Cardiac septum (tissue), 1 donor: ENCODE measurements at places on chromosomes 7 and 10. TPM values are rescaled to one million over a fixed set of nuclear protein-coding genes. Genes with fewer than 3 reads are reported as not detected.

GBX1 gene
- total RNA-seq = 0.57 TPM

TMEM196 gene
- not detected for total RNA-seq

- peak; percentile 44 for DNase-seq
These were observed 374.6 kb downstream of the DNAJB6 start for GRCh38 chr7:157711353-157711888.

DNA sequence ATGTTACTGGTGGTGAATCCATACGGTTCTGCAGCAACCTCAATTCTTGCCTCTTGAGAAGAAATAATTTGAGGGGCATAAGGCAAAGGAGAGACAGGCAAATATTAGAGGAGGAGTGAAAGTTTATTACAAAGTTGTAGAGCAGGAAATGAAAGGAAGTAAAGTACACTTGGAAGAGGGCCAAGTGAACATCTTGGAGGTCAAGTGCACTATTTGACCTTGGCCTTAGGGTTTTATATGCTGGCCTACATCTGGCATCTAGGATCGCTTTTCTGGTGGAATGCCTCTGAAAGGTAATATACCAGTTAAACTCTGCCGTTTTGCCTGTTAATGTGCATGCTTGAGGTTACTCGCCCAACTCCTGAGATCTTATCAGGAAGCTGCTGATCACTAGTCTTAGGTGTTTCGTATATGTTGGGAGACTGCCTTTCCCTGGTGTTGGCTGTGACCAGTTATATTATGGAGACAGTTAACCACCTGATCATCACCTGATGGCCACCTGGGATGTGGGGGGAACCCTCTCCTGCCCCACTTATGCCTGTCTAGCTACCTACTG is 66.1 kb upstream of the CYP2C18 start:
- no peak for DNase-seq

MYH16 gene
- not detected for total RNA-seq

SLF2 gene
- 22.8 TPM for total RNA-seq

DNA sequence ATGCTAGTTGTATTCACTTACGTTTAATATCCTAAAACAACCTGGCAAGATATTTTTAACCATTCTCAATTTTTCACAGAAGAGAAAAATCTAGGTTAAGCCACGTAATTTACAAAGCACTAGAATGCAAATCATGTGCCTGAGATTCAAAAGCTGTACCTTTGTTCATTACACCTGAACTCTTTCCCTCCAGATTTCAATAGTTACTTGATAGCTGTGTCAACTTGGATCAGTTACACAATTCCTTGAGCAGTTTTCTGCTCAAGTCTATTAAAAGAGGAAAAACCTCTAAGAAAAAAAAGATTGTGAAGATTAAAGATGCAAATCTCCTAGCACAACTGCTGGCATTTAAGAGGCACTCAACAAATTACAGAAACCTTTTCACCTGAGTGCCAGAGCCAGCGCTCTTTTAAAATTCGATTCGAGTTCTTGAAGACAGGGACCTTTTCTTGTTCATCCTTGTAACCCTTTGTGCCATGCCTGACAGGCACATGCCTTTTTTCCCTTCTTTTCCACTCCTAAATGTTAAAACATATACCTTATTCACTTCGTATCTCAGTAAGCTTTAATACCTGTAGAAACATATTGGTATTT is 886 bp downstream of the NSUN6 start:
- DNase-seq = no peak

EPHA1 gene
- not detected for total RNA-seq

DNA sequence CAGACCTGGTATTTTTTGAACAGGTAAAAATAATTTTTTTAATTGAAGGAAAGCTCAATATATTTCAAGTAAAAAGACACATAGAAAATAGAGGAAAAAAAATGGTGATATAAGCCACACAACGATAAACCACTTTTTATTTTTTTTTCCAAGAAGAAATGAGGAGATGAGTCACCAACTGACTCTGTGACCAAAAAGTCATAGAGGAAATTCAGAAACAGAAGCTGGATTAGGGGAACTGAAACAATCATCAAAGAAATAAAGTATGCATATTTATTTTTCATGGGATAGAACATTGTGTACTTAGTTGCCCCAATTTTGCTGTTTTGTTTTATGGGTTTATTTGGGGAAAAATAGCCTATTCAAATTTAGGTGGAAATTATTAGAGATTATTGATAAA is 176.8 kb upstream of the AGR3 start:
- no peak for DNase-seq

CNNM1 gene
- total RNA-seq = 0.22 TPM

GRCh38 chr10:132520177-132520811 is 17.3 kb upstream of the INPP5A start:
- peak; percentile 74 for DNase-seq

COBL gene
- total RNA-seq = 109 TPM

DNA sequence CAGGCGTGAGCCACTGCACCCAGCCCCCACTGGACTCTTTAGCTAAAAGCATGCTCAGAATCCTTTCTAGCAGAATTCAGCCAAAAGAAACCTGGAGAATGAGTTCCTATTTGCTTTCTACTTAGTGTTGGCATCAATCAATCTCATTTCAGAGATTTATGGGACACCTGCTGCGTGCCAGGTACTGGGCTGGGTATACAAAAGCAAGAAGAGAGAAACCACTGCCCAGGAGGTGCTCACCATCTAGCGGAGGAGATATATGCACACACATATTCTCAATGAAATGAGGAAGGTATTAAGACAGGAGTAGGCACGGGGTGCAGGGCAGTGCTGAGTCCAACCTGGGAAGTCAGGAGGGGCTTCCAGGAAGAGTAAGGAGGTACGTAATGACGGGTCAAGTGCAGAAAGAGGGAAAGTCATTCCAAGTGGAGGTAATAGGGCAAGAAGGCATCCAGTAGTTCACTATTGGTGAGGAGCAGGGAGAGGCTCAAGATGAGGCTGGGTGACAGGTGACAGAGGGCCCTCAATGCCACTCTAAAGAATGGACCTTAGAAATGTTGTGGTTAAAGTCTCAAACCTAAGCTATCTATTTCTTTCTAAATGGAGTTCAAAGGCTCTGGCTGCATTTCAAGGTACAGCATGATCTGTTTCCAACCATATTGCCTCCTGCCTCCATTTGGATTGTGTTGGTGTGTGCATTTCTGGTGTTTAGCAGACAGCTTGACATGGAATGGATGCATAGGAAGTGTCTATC is 22.1 kb downstream of the ABLIM1 start:
- no peak for DNase-seq

NKX2-3 gene
- total RNA-seq = not detected

MET gene
- total RNA-seq = 9.2 TPM

DNA sequence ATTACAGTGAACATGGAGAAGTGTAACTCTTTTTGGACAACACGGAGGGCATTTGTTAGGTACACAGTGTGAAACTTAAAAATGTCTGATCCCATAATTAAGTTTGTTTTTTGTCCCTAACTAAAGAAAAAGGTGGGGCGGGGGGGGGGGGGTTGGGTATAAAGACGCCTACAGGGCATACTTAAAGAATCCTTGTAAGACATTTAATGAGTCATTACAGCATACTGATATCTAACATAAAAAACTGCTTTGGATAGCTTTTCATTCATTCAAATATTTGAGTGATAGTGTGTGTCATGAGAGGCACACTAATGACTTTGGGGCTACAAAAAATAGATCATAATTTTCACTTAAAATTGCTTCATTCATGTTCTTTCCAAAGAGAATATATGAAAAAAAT is 31.2 kb downstream of the ZNRF2 start:
- DNase-seq = no peak

GRCh38 chr10:30058570-30059132 is 735 bp downstream of the JCAD start:
- no peak for DNase-seq

PHKG1 gene
- 15.3 TPM for total RNA-seq

CALHM3 gene
- not detected for total RNA-seq

DNA sequence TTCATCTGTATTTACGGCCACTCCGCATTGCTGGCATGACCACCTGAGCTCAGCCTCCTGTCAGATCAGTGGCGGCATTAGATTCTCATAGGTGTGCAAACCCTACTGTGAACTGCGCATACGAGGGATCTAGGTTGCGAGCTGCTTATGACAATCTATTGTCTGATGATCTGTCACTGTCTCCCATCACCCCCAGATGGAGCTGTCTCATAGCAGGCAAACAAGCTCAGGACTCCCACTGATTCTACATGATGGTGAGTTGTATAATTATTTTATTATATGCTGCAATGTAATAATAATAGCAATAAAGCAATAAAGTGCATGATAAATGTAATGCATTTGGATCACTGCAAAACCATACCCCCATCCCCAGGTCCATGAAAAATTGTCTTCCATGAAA is 1172.9 kb upstream of the AUTS2 start:
- DNase-seq = no peak

- no peak for DNase-seq
These were observed 31.6 kb upstream of the FOXK1 start for GRCh38 chr7:4650433-4651047.

DNA sequence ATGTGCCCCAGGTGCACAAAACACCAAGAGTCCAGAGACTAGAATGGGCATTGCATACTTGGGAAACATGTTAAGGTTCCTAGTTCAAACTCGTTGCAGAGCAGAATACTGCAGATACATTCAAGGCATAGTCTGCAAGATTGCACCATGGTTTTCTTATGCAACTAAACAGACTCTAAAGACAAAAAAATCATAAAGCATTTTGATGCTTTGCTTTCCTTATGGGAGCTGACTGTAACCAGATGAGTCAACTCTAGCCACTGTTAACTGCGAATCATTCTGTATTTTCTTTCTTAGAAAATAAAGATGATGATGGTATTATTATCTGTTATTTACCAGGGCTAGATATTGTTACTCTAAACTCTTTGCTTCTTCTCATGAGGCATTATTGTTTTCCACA is 19.7 kb downstream of the TRUB1 start:
- no peak for DNase-seq

- no peak for DNase-seq
These were observed 5.3 kb downstream of the ZNF488 start for GRCh38 chr10:47378606-47379444.

DNA sequence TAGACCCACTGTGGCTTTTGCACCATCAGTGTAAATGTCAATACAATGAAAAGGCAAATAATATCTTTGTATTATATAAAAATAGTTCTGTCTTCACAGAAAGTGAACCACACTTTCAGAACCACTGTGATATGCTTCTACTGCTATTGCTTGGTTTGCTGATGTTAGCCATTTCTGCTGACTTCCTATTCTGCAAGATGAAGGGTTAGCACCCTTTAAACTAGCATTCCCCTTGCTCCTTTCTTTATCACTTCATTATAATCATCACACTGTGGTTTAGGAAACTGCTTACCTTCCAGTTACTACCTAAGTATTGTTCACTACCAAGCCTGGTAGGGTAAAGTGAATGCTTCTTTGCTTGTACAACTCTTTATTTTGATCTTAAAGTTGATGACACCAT is 29.2 kb downstream of the MYPN start:
- DNase-seq = no peak

TMEM236 gene
- 0.54 TPM for total RNA-seq

DNA sequence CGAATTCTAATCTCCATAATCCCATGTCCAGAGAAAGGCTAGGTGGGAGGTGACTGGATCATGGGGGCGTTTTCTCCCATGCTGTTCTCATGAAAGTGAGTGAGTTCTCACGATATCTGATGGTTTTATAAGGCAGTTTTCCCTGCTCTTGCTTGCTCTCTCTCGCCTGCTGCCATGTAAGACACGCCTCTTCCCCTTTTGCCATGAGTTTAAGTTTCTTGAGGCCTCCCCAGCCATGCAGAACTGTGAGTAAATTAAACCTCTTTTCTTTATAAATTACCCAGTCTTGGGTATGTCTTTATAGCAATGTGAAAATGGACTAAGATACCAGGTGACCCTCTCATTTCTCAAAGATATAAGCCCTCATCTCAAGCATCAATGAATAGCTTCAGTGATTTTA is 1.1 kb upstream of the ACTA2 start:
- no peak for DNase-seq

DNA sequence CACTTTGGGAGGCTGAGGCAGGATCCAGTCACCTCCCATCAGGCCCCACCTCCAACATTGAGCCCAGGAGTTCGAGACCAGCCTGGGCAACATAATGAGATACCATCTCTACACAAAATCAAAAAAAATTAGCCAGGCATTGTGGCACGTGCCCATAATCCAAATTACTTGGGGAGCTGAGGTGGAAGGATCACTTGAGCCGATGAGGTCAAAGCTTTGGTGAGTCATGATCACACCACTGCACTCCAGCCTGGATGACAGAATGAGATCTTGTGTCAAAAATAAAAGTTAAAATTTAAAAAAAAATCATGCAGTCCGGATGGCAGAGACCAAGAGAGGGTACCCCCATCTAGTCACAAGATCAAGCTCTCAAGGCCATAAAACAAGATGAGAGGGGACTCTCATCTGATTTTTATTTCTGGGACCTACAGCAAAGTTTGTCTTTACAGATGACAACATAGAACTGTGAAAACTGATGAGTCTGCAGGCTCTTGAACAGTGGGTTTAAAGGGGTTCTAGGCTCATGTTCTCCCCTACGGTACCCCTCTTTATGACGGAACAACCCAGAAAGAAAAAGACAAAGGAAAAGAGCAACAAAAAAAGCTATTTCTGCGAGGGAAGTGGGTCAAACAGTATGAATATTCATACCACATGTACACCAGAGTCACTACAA is 28.9 kb upstream of the CREB3L2 start:
- no peak for DNase-seq

AS3MT gene
- 7.2 TPM for total RNA-seq

DNA sequence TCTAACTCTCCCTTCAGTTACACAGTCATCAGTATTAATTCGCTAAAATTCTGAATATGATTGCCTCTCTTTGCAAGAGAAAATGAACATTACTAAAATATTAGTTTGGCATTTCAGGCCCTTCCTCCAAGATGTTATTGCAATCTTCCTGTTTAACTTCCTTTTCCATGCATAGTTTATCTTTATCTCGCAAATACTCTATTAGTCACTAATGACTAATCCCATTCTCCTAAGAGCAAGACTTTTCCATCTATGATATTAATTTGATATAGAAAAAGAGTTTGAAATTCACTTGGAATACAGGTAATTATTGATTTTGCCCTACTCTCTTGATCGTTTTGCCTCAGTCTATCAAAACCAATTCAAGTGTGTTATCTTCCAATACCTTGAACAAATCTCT is 41.8 kb upstream of the SEMA3A start:
- no peak for DNase-seq

DNA sequence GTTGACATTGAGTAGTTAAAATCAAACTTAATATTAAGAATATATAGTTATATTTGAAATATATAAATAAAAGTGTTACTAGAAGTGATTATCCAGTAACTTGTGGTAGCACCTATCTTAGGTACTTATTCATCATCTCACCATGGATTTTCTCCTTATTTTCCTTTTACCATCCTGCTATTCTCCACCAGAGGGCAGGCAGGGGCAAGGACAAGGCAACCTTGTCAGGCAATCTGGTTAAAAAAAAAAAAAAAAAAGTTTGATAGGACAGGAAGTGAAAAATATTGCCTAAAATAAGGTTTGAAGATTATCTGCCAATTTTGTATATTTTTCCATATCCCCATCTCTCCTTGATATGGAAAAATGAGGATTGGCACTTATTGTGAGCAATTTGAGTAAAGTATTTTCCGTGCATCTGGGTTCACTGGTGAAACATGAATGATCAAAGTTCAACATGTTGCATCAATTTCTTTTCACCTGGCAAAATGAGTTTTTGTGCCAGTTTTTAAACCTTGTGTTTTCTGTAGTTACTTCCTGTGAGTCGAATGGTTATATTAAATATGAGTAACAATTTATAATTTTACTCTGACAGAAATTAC is 256.7 kb downstream of the AGMO start:
- no peak for DNase-seq
